ENCODE measurements at places on chromosomes 7 and 10.

DNA sequence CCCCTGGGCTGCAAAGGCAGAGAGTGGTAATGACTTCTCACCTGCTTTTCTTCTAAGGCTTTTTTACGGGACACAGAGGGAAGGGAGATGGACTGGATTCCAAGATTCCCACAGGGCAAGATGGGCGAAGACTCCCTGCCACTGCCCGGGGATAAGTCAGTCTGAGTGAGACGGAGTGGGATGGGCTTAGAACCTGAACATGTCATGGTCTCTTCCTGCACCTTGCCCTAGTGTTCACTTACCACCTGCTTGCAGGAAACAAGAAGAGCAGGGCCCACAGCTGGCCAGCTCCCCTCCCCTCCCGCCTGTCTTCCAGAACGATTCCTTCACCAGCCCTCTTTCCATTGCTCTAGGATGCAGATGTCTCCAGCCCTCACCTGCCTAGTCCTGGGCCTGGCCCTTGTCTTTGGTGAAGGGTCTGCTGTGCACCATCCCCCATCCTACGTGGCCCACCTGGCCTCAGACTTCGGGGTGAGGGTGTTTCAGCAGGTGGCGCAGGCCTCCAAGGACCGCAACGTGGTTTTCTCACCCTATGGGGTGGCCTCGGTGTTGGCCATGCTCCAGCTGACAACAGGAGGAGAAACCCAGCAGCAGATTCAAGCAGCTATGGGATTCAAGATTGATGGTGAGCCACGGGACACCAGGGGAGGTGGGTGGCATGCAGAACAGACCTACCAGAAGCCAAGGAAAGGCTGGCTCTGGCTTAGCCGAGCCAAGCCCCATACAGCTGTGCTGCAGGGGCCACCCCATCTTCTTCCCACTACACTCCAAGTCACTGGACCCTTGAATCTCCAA lies 1.3 kb downstream of the SERPINE1 start:
- peak; percentile 56 for DNase-seq

DNA sequence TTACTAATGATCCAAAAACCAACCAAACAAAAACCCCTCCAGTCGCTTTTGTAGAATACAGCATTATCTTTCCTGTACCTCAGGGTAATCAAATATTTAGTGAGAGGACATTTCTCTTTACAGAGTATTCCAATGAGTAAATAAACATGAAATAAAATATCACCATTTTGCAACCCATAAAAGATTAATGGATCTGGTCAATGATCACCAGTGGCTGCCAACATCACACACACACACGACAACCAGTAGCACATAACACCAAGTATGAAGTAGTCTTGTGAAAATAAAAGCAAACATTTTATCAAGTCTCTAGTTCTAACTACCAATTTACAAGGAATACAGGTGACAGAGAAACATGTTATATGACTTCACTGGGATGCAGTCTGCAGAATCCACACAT lies 188.6 kb upstream of the IMMP2L start:
- DNase-seq: no peak

GRCh38 chr10:85558533-85558932 lies 808.1 kb downstream of the GRID1 start:
- DNase-seq: no peak

DNA sequence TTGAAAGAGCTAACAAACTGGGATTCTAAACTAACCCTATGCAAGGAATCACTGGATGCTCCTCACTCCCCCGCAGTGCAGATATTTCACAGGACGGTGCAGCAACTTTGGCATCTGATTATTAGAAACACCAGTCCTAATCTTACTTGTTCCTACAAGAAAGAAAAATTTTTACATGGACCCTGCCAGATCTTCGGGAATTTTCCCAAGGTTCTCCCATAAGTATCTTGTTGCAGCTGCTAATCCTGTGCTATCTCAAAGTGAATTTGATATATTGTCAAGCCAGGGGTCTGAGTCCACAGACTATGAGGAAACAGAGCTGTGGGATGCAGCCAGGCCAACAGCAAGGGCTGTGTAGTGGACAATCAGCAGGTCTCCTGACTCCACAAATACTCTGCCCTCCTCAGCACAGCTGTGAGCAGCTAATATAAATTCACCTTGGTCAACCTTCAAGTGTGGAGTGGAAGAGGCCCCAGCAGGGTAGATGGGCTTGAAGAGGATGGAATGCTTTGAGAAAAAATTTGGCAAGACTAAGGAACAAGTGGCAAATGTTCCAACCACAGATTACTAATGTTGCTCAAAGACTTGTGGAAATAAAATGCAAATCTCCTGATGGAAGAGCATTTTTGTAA lies 25.6 kb downstream of the VSTM4 start:
- DNase-seq: no peak

GRCh38 chr7:128405471-128406313 lies 4.1 kb downstream of the IMPDH1 start:
- DNase-seq: peak; percentile 56

DNA sequence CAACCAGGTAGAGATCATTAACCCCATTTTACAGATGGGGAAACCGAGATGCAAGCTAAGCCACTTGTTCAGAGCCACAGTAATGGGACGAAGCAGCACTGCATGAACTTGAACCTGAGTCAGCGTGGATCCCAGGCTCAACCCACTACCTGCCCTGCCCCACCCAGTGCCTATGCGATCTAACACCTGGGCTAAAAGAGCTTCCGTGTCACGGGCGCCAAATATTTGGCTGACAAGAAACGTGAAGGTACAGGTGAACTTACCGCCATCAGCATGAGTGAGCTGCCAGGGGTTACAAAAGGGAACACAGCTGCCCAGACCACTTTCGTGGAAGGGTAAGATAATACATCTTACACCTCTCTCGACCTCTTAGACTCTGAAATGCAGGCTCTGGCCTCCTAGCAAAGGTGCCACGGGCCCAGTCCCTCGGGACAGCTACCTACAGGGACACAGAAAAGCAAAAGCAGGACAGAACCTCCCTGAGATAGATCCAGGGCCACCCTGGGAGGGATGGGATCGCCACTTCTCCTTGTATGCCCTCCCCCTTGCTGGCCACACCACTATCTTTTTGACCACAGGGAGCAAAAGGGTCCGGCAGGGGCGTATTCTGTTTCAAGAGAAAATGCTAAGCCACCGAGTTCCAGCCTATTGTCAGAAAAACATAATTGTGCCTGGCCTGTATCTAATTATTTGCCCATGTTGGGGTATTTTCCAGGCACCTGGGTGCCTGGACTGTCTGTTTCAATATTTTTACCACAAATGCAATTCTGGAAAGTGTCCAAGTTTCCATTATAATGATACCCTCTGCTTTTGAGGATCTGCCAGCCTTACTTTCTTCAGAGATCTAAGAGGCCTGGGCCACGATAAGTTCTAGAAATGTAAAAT lies 6.4 kb downstream of the CHST15 start:
- no peak for DNase-seq

GRCh38 chr10:111261081-111261615 lies 184.3 kb downstream of the ADRA2A start:
- DNase-seq: no peak

GRCh38 chr10:14365266-14365665 lies 34.5 kb upstream of the FRMD4A start:
- peak; percentile 49 for DNase-seq

GRCh38 chr10:116907245-116907987 lies 58.1 kb downstream of the ENO4 start:
- no peak for DNase-seq

- DNase-seq: no peak
Measured at GRCh38 chr7:111594602-111595001, 32.3 kb upstream of the IMMP2L start.

- no peak for DNase-seq
Measured at GRCh38 chr10:30158325-30158960, 99.1 kb upstream of the JCAD start.

- no peak for DNase-seq
Measured at GRCh38 chr10:5666841-5667630, 641 bp upstream of the ASB13 start.

DNA sequence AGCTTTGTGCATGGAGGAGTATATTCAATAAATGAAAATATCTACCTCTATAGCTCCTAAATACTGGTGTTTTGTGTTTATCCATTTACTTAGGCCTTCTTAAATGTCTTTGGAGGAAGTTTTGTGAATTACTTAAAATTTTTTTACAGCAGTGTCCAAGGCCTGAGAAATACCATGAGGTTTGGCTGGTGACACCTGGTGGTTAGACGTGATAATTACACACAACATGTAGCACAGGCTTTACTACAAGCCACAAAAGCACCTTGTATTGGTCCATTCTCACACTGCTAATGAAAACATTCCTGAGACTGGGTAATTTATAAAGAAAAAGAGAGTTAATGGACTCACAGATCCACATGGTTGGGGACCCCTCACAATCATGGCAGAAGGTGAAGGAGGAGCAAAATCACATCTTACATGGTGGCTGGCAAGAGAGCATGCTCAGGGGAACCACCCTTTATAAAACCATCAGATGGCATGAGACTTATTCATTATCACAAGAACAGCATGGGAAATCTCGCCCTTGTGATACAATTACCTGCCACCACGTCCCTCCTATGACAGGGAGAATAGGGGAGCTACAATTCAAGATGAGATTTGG lies 20.6 kb downstream of the HYAL4 start:
- peak; percentile 63 for DNase-seq

DNA sequence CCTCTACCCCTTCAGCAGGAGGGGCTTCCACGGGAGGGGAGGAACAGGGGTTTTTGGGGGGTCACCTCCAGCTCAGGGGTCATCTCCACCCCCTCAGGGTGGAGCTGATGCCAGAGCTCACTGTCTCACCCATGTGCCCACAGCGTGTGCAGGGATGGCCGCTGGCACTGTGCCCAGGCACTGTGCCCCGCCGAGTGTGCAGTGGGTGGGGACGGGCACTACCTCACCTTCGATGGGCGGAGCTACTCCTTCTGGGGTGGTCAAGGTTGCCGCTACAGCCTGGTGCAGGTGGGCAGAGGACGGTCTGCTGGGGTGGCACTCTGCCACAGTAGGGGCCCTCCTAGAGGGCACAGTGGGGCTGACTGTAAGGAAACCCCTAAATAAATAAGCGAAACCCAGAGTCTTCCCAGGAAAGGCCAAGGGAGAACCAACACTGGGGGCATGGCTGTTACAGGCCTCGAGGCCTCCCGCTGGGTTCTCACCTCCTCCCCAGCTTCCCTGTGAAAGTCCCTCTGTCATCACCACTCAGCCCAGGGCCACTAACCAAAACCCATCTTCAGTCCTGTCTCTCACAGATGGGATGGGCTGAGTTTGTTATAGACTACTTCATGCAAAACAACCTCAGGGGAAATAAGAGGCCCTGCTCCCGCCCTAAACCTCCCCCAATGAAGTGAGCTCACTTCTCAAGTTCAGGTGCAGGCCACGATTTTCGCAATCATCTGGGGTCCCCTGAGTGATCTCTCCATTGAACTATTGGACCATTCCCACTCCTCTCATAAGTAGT lies 7.4 kb upstream of the ZNF467 start:
- no peak for DNase-seq

DNA sequence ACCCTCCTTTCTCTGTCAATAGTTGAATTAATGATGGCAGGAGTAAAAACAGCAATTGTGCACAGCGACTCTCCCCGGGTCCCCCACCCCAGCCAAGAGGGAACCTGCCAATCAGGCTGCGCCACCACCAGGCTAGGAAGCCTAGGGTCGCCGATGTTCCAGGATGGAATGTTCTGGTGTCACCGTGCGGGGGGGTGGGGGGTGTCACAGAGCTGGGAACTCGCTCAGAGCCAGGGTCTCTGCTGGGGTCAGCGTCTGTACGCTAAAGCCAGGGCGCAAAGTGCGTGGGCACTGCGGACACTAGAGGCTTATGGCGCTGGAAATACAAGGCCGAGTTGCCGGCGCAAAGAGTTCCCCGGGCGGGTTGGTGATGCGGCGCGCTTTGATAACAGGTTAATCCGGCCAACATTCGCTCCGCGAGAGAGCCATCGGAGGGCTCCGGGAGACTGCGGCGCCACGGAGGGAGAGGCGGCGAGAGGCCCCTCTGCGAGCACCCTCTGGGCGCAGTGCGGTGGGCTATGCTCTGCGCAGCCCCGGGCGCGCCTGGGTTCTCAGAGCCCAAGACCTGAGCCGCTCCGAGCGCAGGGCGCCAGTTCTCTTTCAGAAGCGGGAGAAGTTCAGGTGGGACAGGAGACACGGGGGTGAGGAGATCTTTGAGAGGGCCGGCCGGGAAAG lies 192.3 kb downstream of the EMX2 start:
- DNase-seq: no peak

Data from ELR (cell line).